Activated T-cell treated with anti-CD3 and anti-CD28 coated beads, Interleukin-2, amount 50 U/mL, for 72 hours (primary cell): ENCODE measurements at places on chromosomes 2 and 18. TPM values are rescaled to one million over a fixed set of nuclear protein-coding genes. Genes with fewer than 3 reads are reported as not detected.

NT5C1B gene
- total RNA-seq: not detected

FAM228B gene
- 18.7 TPM for total RNA-seq

AKAIN1 gene
- total RNA-seq: not detected

PROM2 gene
- 0.39 TPM for total RNA-seq

VWA3B gene
- 0.19 TPM for total RNA-seq

CPLX4 gene
- total RNA-seq: not detected

- DNase-seq: no peak
Observed at GRCh38 chr2:121709776-121710469, 26.8 kb downstream of the NIFK start.

GRCh38 chr2:239516286-239516953 lies 115.6 kb upstream of the HDAC4 start:
- no peak for DNase-seq

GRCh38 chr2:134276381-134277172 lies 22.7 kb downstream of the MGAT5 start:
- DNase-seq: no peak

DNA sequence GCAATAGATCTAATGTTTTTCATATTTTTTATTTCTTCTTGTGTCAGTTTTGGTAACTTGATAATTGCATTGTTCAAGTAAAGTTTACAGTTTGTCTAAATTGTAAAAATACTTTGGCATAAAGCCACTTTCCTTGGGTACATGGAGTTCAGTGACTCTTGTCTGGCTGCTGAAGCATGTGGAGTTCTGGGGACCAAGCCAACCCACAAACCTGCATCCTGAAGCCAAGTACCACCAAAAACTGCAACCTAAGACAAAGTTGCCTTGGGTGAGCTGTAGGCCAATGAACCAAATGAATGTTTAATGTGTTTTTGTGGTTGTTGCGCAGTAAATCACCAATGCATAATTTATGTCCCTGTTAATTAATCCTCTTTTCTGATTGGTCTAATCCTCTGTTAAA lies 872.6 kb downstream of the BCL11A start:
- no peak for DNase-seq

- DNase-seq: no peak
Observed at GRCh38 chr18:3449512-3450011, 410 bp upstream of the TGIF1 start.
